T-helper 2 cell (primary cell): ENCODE measurements at places on chromosomes 6 and 20.

- DNase-seq: no peak
Observed at GRCh38 chr6:8536122-8536521, 100.8 kb upstream of the SLC35B3 start.

DNA sequence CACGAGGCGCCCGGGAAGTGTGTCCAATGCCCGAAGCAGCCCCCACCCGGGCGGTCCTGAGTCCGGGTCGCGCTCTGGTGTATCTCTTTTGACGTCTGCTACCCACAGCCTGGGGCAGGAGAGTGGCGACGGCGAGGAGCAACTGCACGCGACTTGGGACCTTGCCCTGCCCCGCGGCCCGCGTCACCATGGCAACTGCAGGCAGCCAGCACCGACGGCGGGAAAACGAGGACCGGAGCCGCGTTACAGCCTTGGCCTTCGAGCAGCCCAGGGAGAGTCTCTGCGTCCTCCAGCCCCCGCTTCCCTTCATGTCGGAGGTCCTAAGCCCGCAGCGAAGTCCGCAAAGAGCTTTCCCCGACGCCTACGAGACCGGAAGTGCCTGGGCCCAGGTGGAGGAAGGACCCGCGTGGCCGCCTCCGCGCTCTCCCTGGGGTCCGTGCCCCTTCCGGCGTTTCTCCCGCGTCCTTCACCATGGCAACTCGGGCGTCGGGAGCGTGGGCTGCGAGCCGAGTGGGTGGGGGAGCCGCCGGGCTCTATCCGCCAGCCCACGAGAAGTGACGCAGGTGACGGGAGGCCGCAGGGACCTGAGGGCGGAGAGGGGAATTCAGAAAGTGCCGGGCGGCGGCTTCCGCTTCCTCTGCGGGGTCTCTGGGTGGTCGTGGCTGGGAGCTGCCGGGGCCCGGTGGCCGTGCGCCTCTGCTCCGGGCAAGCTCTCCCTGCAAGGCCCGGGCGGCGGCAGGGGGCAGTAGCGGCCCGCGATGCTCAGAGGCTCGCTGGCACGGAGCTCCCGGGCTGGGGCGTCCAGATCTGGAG, 88.6 kb upstream of the TGM3 start:
- peak; percentile 14 for DNase-seq

- no peak for DNase-seq
Observed at GRCh38 chr6:36986704-36987047, 680 bp upstream of the MTCH1 start.

- no peak for DNase-seq
Observed at GRCh38 chr6:97557355-97557754, 274.3 kb upstream of the MMS22L start.

DNA sequence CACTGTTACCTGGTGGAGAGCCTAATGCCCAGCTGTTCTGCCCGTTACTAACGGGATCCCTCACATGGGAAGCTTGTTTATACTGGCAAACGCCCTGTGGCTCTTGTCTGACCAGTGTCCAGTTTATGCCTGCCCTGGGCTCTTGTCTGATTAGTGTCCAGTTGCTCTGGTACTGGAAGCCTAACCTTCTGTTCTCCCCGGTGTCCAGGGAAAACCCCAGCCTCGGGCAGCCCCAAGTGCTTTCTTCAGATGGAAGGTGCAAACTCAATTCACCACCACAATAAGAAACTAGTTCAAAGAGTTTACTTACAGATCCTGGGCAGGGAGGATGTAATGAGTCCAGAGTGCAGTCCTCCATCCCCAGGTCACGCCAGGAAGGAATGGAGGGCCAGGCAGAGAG, 148.4 kb downstream of the TBXT start:
- no peak for DNase-seq

DNA sequence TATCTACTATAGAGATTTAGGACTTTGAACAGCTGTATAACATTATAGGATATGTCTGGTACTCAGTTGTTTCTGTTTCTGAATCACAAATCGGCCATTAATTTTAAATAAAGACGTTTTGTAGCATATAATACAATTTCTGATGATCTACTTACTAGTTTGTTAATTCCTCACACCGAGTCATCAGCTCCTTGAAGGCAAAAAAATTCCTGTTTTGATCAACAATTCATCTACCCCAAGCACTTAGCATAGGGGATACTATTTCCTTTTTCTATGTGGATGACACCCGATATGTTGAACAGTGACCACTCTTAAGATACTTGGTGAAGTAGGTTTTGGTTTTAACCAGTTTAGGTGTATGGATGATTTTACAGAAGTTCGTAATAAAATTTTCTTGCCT, 107.3 kb downstream of the NCOA3 start:
- DNase-seq: no peak

DNA sequence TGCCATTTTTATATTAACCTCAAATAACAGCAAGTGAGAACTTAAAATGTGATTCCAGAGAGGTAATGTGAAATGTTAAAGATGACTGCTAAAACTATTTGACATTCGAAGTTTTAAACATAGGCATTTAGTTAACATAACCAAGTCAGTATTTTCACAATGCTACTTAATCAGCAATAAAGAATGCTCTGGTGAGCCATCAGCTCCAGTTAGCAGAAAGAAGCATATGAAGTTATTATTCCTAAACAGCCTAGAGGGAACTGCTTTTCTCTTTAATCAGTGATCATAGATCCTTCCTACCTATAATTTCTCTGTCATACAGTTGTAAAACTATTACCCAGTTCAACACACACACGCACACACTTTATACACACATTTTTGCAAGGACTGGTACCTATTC, 60.1 kb downstream of the MMS22L start:
- DNase-seq: no peak

DNA sequence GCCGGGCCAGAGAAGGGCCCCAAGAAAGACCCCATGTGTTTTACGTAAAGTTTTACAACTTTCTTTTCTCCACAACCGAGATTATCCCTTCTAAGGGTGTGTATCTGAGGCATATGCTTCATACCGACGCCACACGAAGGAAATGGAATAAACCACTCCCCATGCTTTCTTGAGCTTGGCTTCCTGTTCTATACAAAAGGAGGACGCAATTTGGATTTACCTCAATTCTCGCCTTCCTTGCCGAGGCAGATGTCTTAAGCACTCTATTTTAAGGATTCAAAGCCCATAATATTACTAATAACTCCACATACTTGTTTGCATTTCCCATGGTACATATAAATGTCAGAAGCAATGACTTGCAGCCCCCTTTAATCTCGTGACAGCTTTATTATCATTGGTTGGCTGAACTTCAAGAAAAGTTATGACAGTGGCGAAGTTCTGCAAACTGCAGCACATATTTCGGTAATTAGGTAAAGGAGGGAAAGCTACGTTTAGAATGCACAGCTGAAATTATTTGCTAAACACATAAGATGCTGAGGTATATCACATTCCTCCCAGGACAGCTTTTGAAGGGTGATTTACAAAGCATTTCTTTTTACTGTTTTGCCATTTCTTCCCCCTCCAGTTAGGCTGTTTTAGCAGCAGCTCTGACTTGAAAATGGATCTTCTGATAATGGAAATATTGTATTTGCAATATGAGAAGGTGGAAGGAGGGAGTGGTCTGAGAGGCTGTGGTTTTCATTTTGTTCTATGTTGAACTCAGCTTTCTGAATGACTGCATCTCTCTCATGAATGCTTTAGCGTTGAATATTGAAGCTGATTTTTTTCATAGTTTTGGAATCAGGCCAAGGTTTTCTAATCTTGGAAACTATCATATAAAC, 330.5 kb downstream of the EPHA7 start:
- DNase-seq: no peak

DNA sequence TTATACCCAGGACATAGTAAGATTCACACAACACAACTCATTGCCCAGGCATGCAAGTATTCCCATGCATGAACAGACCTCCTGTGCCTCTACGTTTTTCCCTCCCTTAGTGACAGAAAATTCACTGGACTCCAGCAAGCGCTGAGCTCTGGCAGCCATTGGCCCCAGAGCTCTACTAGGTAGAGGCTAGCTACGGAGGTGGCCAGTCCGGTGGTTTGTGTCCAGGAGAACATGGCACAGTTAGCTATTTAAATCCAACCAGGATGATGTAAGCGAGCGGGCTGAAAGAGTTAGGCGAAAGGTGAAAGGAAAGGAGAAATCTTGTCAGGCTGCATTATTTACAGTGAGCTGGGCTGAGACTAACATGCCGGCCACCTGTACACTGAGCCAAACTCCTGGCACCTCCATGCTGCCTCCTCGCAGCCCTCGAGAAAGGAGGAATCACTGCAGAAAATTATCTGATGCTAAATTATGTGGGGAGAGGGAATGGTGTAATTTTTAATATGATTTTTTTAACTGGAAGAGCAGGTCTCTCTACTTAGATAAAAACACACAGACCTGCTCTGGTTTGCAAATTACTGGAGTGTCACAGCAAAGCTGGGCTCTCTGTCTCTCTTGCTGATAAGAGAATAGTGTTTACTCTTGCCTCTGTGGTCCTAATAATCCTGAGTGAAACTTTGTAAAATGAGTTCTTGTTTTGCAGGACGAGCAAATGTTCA, 50.1 kb upstream of the ARMC2 start:
- DNase-seq: no peak
